GM23338 (cell line): ENCODE measurements at places on chromosomes 2 and 18. TPM values are rescaled to one million over a fixed set of nuclear protein-coding genes. Genes with fewer than 3 reads are reported as not detected.

Gene TUBA4B
- total RNA-seq, result 0.14 TPM in 1 of 2 replicates, not detected in the other

Gene SLC35F6
- 10.8 and 15.0 TPM in 2 replicates for total RNA-seq

DNA sequence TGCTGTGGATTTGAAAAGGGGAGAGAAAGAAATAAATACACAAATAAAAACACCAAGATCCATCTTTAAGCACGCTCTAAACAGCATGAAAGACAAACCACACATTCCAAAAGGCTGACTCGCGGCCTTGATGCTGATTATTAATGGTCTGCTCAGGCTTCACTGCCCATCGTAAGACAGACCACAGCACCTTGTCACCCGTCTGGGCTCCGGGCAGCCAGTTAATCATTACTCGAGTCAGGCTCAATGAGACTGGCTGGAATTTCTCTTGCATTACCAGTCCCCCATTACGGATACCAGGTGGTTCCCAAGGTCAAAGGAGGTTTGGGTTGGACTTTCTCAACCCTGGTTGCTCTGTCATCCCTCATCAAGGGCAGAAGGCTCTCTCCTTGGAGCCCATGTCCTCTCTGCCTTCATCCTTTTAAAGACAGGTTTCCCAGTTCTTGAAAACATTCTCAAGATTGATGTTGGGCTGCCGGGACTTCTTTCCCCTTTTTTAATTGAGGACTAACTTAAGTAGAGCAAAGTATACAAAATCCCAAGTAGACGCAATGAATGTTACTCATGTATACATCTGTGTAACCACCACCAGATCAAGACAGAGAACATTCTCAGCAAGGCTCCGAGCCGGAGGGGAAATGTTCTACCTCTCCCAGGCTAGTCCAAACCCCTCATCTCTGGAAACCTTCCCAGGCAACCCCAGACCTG is 8.1 kb downstream of the SMAD7 start:
- DNase-seq, result no peak

Gene SERPINB11
- total RNA-seq, result not detected in 2 replicates

Gene DNMT3A
- 67.2 and 80.4 TPM in 2 replicates for total RNA-seq

DNA sequence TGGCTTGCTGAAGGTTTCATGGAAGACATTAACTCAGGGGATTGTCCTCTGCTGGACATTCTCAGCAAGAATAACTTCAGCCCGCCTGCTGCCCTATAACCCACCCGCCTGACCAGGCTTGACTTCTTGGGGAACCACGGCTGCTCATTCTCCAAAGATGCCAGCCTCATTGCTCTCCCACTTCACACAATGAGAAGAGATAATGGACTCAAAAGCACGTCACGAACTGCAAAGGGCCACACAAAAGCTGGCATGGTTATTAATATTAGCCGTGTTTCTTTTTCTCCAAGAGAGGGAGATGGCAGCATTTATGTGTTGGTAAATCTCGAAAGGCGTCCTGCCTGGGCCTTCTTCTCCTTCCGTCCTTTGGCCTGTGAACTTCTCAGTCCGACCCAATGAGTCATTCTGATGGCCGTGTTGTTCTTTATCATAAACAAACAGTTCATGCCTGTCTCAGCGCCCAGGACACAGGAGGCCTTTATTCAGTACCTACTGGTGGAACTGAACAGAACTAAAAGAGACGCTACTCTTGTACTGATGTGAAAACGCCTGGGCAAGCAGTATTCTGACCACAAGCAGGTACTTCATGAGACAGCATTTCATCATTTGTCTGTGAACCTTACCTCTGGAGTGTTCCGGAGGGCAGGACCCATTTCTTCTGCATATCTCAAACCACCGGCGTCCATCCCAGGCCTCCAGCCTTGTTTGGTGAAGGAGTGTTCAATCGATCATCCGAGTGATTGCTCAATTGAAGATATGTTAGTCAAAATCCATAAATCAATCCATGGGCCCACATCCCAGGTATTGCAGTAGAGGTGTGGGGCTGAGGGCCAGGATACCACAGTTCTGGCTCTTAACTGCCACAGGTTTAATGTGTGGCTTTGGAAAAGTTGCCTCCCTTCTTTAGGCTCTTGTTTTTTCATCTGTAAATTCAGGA is 25.1 kb upstream of the KLHL29 start:
- DNase-seq, result no peak

Gene GNLY
- not detected in 2 replicates for total RNA-seq

GRCh38 chr18:35915056-35915455 is 57.4 kb upstream of the RMP24 start:
- no peak for DNase-seq

- DNase-seq, result no peak
Observed at GRCh38 chr2:12493031-12493513, 223.7 kb upstream of the TRIB2 start.

DNA sequence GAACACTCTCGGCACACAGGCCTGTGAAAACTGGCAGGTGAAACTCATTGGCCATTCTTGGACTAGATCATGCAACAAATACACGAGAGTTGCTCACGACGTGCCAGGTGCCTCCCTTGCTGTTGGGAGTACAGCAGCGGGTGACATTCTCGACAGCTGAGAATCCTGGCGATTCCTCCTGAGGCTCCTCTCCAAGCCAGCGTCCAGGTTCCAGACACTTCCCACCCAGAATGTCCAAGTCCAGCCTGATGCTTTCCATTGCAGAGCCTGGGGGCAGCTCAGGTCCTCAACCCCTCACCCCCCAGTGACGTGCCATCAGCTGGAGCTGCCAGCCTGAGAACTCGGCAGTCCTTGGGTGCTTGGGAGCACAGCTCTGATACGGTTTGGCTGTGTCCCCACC is 124.2 kb downstream of the PXDN start:
- no peak for DNase-seq

Gene TUBA3D
- total RNA-seq, result not detected in 2 replicates

DNA sequence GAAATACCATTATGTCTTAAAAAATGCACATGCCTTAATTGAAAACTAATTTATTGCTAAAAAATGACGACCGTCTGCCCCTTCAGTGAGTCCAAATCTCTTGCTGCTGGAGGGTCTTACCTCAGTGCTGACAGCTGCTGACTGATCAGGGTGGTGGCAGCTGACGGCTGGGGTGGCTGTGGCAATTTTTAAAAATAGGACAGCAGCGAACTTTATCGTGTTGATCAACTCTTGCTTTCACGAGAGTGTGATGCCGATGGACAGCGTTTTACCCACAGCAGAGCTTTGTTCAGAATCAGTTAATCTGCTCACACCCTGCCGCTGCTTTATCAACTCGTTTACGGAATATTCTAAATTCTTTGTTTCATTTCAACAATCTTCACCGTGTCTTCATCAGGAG is 21.2 kb upstream of the CTDP1 start:
- no peak for DNase-seq

DNA sequence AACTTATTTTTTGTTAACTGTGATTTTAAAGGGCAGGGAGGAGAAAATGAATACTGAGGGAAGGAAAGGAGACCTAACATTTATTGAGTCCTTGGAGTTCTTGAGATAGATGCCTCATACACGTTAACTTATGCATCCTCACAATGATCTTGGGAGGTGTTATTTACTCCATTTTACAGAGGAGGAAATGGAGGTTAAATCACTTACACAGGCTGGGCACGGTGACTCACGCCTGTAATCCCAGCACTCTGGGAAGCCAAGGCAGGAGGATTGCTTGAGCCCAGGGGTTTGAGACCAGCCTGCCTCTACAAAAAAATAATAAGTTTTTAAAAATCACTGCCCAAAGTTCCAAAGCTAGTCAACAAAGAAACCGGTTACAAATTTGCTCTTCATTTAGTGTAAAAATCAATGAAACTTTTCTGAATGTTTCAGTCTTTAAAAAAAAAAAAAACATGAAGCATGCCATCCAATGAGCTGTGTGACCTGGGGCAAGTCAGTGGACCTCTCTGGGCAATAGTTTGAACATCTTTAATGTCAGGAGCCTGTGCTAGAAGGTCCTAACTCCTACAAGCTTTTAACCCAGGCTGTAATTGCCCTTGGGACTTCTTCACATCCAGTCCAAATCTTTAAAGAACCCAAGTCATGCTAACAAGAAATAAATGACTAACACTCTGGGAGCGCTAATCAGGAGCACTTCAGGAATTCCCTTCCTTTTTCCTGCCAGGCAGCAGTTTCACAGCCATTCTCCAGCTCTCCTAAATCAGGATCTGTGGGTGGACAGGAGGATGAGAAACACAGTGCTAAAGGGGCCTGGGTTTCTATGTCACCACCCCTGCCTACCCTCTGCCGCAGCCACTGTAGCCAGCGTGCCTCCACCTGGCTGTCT is 176.4 kb downstream of the TMEM247 start:
- no peak for DNase-seq

GRCh38 chr18:44025421-44025820 is 655.3 kb upstream of the SETBP1 start:
- no peak for DNase-seq

GRCh38 chr18:55114876-55115275 is 155.6 kb upstream of the CCDC68 start:
- DNase-seq, result no peak

DNA sequence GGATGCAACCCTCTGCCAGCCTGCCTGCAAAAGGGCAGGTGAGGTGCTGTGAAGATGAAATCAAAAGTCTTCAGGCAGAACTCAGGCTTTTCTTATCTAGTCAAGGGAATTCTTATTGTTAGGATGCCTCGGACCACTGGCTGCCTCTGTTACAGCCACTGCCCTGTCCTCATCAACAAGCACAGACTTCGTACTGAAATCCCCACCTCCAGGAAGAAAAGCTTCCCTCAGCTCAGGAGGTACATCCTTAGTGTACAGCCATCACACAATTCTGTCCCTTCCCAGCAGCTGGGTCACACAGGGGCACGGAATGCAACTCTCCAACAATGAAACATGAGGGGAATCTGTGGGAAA is 10.1 kb upstream of the RNU4ATAC start:
- DNase-seq, result no peak

GRCh38 chr2:168633200-168633599 is 169.2 kb upstream of the NOSTRIN start:
- DNase-seq, result no peak

- DNase-seq, result no peak
Observed at GRCh38 chr2:4937550-4937949, 754.6 kb upstream of the SOX11 start.

GRCh38 chr2:226526716-226527115 is 272.9 kb downstream of the IRS1 start:
- DNase-seq, result no peak

GRCh38 chr18:63683152-63683551 is 19.6 kb upstream of the SERPINB11 start:
- DNase-seq, result peak; percentile 47

Gene UGT1A9
- total RNA-seq, result not detected in 2 replicates
